Right cardiac atrium (tissue), 5 donors: ENCODE measurements at places on chromosomes 5 and 9.

- no peak for DNase-seq
Observed at GRCh38 chr5:10935536-10935935, 174.5 kb upstream of the DAP start.

DNA sequence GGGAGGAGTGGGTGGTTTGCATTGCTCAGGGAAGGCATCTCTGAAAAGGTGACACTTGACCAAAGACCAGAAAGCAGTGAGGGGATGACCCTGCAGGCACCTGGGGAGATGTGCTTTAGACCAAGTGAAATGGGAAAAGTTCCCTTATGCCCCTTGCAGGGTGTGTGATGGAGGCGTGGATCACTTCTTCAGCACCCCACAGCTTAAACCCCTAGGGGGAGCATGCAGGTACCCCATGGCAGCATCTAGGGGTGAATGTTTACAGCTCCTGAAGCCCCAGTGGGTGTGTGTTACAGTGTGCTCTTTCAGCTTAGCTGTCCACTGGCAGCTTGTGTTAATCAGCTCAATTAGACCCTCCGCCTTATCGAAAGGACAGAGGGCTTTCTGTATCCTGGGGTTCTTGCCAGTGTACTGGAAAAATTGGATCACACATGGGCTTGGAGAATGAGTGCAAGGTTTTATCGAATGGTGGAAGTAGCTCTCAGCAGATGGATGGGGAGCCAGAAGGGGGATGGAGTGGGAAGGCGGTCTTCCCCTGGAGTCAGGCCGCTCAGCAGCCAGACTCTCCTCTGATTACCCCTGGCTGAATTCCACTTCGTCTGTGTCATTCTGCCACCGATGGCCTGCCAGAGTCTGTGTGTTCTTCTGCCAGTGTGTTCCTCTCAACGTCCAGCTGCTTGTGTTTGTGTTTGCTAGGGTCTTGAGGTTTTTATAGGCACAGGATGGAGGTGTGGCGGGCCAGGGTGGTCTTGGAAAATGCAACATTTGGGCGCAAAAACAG is 6.3 kb downstream of the BHMT2 start:
- DNase-seq = peak; percentile 65

DNA sequence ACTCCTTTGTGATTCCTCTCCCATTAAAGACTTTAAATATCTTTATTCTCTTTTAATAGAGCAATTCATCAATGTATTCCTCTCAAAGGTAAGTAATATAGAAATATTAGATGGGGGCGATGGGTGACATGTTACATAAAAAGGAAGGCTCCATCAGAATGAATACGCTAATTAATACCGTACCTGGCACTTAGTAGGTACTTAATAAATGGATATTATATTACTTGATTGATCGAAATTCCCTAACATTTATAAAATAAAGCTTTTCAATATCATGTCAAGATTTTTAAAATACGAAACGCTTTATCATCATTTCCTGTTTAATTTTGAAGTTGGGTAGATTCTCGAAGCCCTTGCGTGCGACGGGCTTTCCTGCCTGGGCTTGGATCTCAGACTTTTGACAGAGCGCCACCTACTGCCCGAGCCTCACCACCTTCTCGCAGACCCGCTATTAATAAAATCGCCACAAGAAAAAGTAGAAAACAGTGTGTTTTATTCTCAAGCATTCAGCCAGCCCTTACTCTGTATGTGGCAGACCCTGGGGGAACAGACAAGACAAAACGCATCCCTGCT is 99.4 kb downstream of the C5orf15 start:
- peak; percentile 86 for DNase-seq

GRCh38 chr9:106970219-106970975 is 107.4 kb downstream of the ZNF462 start:
- no peak for DNase-seq

GRCh38 chr5:98458004-98458403 is 315.5 kb upstream of the RGMB start:
- DNase-seq = no peak

GRCh38 chr5:102742215-102742614 is 12.9 kb upstream of the PAM start:
- DNase-seq = no peak

GRCh38 chr9:131739959-131740648 is at the start of gene RAPGEF1:
RAPGEF1 (minus strand) TSS chr9:131740076; CDS start chr9:131739830, 246 bp downstream.
- peak; percentile 87 for DNase-seq

GRCh38 chr9:29297592-29297991 is 1724.3 kb upstream of the C9orf72 start:
- no peak for DNase-seq

DNA sequence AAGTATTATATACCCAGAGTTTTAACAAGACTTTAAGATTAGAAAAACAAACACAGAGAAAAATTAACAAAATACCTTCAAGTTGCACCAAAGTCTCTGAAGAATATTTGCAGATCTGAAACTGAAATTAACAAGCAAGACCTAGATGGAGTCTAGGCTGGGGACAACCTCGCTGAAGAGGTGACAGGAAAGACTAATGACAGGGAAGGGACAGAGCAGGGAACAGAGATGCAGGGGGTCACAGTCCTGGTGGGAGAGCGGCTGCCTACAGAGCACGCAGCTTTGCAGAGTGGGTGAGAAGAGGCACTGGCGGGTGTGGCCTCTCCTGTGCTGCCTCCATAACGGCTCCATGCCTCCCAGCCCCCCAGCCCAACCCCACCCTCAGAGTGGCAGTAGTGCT is 13.5 kb downstream of the RETREG1 start:
- no peak for DNase-seq

GRCh38 chr9:132032238-132032950 is 47.3 kb downstream of the MED27 start:
- DNase-seq = peak; percentile 56

DNA sequence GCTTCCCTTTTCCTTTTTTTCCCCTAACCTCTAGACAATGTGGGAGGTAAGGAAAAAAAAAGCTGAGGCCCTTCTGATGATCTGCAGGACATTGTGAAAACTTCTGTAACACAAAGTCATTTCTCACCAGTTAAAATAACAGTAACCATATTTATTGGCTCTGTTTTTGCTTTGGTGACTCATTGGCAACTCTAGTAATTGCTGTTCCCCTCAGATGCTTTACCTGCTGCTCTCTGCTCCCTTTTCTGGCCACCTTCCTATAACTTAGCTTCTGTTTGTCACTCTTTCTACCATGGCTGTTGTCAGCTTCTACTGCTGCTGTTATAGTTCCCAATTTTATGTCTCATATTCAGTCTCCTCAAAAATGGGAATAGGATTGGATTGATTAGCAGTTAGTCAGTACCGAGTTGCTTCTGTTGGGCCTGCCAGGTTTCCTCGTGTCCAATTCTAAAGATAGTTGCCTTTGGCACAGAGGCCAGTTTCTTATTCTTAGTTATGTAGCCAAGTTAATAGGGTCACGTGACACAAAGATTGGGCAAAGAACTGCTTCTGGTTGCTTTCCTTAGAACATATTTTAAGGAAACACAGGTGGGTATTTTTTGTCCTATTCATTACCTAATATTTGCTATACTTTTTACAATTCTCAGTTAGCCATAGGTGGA is 16.8 kb downstream of the SCAMP1 start:
- peak; percentile 54 for DNase-seq

- no peak for DNase-seq
Observed at GRCh38 chr9:111842313-111842712, 47.6 kb upstream of the SHOC1 start.

- no peak for DNase-seq
Observed at GRCh38 chr5:62306323-62306895, 403 bp downstream of the KIF2A start.

- DNase-seq = no peak
Observed at GRCh38 chr9:86649913-86650312, 295.7 kb upstream of the TUT7 start.

GRCh38 chr9:503881-504852 is 289.5 kb downstream of the DOCK8 start:
- peak; percentile 93 for DNase-seq

- no peak for DNase-seq
Observed at GRCh38 chr9:21770871-21771560, 31.4 kb upstream of the MTAP start.

DNA sequence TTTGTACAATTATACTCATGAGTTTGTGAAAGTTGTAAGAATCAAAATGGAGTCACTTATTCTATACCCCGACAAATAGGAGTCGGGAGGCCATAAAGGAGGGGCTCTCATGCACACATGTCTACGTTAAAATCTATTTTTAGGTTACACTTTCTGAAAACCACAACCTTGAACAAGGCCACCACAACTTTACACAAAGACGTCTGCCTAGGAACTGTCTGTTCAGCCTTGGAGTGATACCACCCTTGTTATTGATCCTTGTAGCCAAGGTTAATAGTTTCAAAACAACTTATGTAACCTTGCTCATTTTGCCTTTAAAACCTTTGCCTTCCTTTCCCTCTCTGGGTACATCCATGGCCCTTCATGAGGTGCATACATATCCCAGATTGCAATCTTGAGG is 4.1 kb upstream of the NDFIP1 start:
- no peak for DNase-seq
